Adrenal gland (tissue), 19 donors: ENCODE measurements at places on chromosomes 6 and 20. TPM values are rescaled to one million over a fixed set of nuclear protein-coding genes. Genes with fewer than 3 reads are reported as not detected.

GRCh38 chr20:7673841-7674240 lies 266.4 kb downstream of the HAO1 start:
- DNase-seq, result no peak
- H3K4me1 ChIP-seq, result no peaks in the 10 kb centered on the region
- no peaks in the 10 kb centered on the region for H3K36me3 ChIP-seq
- H3K4me3 ChIP-seq, result no peak overlapping the region

DNA sequence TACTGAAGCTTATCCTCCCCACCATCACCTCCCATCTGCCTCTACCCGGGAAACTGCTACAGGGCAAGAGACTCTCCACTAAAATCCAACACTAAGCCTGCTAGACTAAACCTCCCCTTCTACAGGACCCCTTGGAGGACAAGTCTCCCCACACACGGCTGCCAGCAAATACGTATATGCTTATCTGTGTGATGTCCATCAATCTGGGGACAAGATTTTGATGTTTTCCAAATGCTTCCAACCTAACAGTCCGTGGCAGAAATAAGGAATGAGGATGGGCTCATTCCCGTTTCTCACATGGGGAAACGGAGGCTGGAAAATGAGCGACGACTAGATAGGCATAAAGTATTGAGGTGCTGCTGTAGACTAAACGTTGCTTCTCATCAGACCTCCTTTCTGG lies 1.8 kb downstream of the KCNK5 start:
- H3K4me3 ChIP-seq, result no peak overlapping the region
- peaks cover 9% of the 10 kb centered on the region for H3K27me3 ChIP-seq
- no peaks in the 10 kb centered on the region for H3K36me3 ChIP-seq
- peaks cover 17% of the 10 kb centered on the region for H3K4me1 ChIP-seq
- no peak overlapping the region for H3K27ac ChIP-seq

- no peaks in the 10 kb centered on the region for H3K36me3 ChIP-seq
- H3K4me3 ChIP-seq, result no peak overlapping the region
Observed at GRCh38 chr20:38569747-38570525, 11.1 kb upstream of the ADIG start.

- H3K4me3 ChIP-seq, result no peak overlapping the region
- no peaks in the 10 kb centered on the region for H3K36me3 ChIP-seq
Observed at GRCh38 chr20:51531141-51531710, 11.3 kb downstream of the NFATC2 start.

- no peaks in the 10 kb centered on the region for H3K36me3 ChIP-seq
- no peaks in the 10 kb centered on the region for H3K4me1 ChIP-seq
- no peaks in the 10 kb centered on the region for H3K27me3 ChIP-seq
- H3K27ac ChIP-seq, result no peak overlapping the region
- H3K4me3 ChIP-seq, result no peak overlapping the region
Observed at GRCh38 chr6:2739335-2739734, 11.4 kb downstream of the MYLK4 start.

DNA sequence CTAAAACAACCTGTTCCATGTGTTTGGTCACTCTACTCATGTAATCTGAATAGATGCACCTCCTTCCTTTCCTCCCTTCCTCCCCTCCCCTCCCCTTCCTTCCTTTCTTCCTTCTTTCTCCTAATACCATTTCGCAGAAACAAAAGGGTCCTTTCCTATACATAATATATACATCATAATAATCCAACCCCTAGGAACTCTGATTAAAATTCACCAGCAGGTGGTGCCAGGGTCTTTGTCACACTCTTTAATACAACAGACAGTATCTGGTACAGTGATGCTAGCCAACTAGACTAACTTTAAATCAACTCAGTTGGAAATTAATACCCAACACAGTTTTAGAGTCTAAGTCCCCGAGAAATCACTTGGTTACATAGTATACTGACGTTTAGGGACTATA lies 181.2 kb upstream of the SHLD1 start:
- no peaks in the 10 kb centered on the region for H3K27me3 ChIP-seq
- no peaks in the 10 kb centered on the region for H3K36me3 ChIP-seq
- no peak overlapping the region for H3K27ac ChIP-seq
- no peak overlapping the region for H3K4me3 ChIP-seq
- DNase-seq, result no peak
- H3K4me1 ChIP-seq, result peaks cover 22% of the 10 kb centered on the region

- no peak for DNase-seq
- no peaks in the 10 kb centered on the region for H3K27me3 ChIP-seq
- no peaks in the 10 kb centered on the region for H3K4me1 ChIP-seq
- H3K27ac ChIP-seq, result no peak overlapping the region
- no peaks in the 10 kb centered on the region for H3K36me3 ChIP-seq
- no peak overlapping the region for H3K4me3 ChIP-seq
Observed at GRCh38 chr6:111700135-111700690, 94.5 kb upstream of the TRAF3IP2 start.

DNA sequence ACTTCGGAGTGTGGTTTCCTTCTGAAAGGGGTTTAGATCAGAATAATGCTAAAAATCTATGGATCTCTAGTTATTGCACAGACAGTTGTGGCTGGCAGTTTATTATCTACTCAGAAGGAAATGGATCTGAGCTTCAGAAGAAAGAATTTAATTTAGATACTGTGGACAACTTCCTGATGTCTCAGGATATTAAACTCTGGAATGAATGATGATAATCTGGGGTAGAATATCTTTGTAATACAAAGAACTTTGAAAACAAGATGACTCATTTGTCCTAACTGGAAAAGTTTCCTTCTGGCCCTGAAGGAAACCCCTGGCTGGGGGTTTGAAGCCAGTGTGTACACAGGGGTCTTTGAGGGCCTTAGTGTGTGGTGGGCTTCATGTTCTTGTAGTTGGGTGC lies 78.0 kb downstream of the EDN3 start:
- no peaks in the 10 kb centered on the region for H3K36me3 ChIP-seq
- H3K4me3 ChIP-seq, result no peak overlapping the region
- DNase-seq, result no peak
- H3K4me1 ChIP-seq, result no peaks in the 10 kb centered on the region
- H3K27me3 ChIP-seq, result no peaks in the 10 kb centered on the region

GRCh38 chr6:47485491-47486135 lies 8.0 kb downstream of the CD2AP start:
- H3K4me3 ChIP-seq, result no peak overlapping the region
- DNase-seq, result no peak
- peaks cover 10% of the 10 kb centered on the region for H3K4me1 ChIP-seq
- no peaks in the 10 kb centered on the region for H3K27me3 ChIP-seq
- no peak overlapping the region for H3K27ac ChIP-seq

- no peaks in the 10 kb centered on the region for H3K4me1 ChIP-seq
- DNase-seq, result no peak
- no peak overlapping the region for H3K27ac ChIP-seq
Observed at GRCh38 chr6:106138151-106138550, 52.0 kb downstream of the PRDM1 start.

- H3K4me1 ChIP-seq, result no peaks in the 10 kb centered on the region
- H3K27me3 ChIP-seq, result no peaks in the 10 kb centered on the region
- H3K36me3 ChIP-seq, result no peaks in the 10 kb centered on the region
- no peak for DNase-seq
- H3K4me3 ChIP-seq, result no peak overlapping the region
Observed at GRCh38 chr6:132412656-132413498, 11.6 kb upstream of the MOXD1 start.

DNA sequence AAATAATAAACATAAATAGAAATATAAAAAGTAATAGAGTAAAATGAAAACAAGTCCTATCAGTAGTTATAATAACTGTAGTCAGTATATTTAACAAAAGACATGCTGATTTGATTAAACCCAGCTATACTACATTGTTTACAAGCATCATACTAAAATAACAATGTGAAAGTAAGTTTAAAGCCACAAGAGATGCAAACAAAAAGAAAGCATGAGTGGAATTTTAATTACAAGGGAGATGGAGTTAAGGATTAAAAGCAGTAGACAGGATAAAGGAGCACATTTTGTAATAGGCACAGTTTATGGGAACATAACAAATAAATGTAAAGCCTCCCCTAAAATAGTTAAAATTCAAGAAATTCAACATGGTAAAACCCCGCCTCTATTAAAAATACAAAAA lies 41.5 kb downstream of the SENP6 start:
- no peaks in the 10 kb centered on the region for H3K27me3 ChIP-seq
- H3K4me1 ChIP-seq, result no peaks in the 10 kb centered on the region
- no peaks in the 10 kb centered on the region for H3K36me3 ChIP-seq
- no peak overlapping the region for H3K4me3 ChIP-seq

- H3K4me1 ChIP-seq, result no peaks in the 10 kb centered on the region
- no peak for DNase-seq
- H3K27me3 ChIP-seq, result peaks cover 8% of the 10 kb centered on the region
- H3K36me3 ChIP-seq, result no peaks in the 10 kb centered on the region
Observed at GRCh38 chr20:4299773-4300172, 284.4 kb upstream of the RNF24 start.

- no peaks in the 10 kb centered on the region for H3K4me1 ChIP-seq
- no peaks in the 10 kb centered on the region for H3K27me3 ChIP-seq
- no peak overlapping the region for H3K4me3 ChIP-seq
- no peak overlapping the region for H3K27ac ChIP-seq
- no peaks in the 10 kb centered on the region for H3K36me3 ChIP-seq
Observed at GRCh38 chr6:117512987-117513573, 30.6 kb downstream of the DCBLD1 start.

DNA sequence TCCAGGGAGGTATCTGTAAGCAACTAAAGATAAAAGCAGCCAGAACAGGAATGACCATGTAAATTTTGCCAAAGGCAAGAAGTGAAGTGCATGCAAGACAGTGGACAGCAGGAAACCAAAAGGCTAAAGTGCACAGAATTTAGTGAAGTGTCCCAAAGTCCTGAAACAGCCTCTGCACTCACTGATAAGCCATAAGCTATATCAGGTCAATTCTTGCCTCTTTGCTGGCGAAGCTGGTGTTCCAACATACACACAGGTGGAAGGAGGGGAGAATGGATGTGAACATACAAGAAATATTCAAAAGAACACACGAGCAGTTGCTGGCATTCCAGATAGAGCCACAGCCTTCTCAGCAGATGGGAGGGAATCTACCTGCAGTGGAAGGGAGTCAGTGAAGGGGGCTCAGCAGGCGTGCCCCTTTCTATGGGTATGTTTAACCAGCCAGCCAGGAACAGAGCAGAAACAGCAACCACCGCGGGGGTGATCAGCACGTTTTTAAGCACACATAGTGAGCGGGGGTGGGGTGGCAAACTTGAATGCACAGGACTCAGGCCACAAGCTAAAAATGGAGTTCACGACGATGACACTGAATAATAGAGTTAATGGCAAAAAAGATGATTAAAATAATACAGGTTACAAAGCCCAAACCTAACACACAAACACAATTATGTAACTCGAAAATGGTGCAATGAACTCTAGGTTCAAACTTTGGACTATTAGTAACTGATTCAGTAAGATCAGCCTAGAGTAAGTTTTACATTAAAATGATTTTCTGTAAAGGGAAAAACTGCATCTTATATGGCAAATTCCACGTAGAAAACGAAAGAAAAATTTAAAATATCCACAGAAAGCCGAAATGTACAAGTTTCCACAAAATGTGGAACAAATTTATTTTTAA lies 1.2 kb downstream of the ECI2 start:
- no peaks in the 10 kb centered on the region for H3K27me3 ChIP-seq
- DNase-seq, result peak; percentile 44
- H3K27ac ChIP-seq, result peak overlapping the region; percentile 37
- H3K4me3 ChIP-seq, result peak overlapping the region; percentile 52
- peaks cover 34% of the 10 kb centered on the region for H3K4me1 ChIP-seq

- no peaks in the 10 kb centered on the region for H3K36me3 ChIP-seq
- H3K4me1 ChIP-seq, result no peaks in the 10 kb centered on the region
- no peak overlapping the region for H3K4me3 ChIP-seq
- H3K27me3 ChIP-seq, result peaks cover 82% of the 10 kb centered on the region
- no peak for DNase-seq
- no peak overlapping the region for H3K27ac ChIP-seq
Observed at GRCh38 chr6:137487181-137487868, 6.9 kb downstream of the OLIG3 start.

DNA sequence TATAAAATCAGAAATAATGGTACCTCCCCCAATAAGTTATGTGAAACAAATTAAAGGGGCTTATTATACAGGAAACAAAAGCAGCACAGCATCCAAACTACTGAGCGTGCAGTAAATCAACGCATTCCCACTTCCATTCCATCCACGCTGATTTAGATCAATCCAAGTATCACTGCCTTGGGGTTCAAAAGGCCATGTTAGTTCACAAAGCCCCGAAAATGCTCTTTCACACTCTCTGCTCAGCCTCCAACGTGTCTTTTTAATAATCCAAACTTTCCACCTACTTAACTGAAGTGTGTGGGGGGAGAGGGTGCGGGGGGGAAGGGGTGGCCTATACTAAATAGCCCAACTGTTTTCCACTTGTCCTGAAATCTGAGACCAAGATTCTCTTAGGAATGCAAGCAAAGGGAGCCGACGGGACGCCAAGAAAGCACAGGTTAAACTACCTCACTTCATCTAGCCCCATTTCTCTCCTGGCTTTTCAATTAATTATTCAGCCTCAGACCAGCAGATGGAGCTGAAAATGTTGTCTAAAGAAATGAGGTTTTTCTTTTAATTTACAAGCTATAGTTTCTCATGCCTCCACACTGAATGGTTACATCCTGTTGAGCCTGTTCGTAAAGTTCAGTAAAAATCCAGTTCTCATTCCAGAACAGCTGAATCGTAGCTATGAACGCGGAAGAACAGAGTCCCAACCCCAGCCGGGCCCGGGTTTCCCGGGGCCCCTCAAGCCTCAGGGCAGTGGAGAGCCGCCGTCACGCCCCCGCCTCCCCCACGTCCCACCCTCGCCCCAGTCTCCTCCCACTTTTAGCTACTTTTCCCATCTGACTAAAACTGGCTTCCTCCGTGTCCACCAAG lies 1.0 kb upstream of the NXT1 start:
- no peaks in the 10 kb centered on the region for H3K36me3 ChIP-seq
- no peaks in the 10 kb centered on the region for H3K4me1 ChIP-seq
- no peaks in the 10 kb centered on the region for H3K27me3 ChIP-seq
- H3K27ac ChIP-seq, result peak overlapping the region; percentile 99

DNA sequence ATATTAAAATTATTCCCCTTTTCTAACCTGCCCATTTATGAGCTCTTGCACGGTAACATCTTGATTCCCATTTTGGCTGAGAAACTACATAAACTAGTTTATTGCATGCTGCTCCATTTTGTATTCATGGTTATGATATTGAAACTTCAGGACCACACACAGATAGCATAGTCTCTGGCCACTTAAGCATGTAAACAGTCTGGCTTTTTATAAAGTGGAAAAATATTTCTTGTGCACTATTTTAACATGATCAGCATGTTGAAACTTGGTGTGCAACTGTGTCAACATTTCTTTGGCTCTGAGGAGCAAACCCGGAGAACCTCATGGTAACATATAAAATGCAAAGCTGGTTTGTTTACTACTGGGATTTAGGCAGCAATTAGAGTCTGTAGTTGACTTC lies 70.7 kb downstream of the SLX4IP start:
- DNase-seq, result no peak
- H3K27me3 ChIP-seq, result no peaks in the 10 kb centered on the region
- H3K4me3 ChIP-seq, result no peak overlapping the region
- H3K27ac ChIP-seq, result no peak overlapping the region
- H3K4me1 ChIP-seq, result peaks cover 58% of the 10 kb centered on the region

The HLA-DRA gene
- 186 TPM for total RNA-seq

The POU5F1 gene
- 2.8 TPM for total RNA-seq

The SIRPB2 gene
- total RNA-seq, result 15.9 TPM

The FAM184A gene
- total RNA-seq, result 1.4 TPM

The NFATC2 gene
- 7.7 TPM for total RNA-seq

The LAMA2 gene
- total RNA-seq, result 38.8 TPM

The ANKRD6 gene
- 7.5 TPM for total RNA-seq

The CEP57L1 gene
- 20.0 TPM for total RNA-seq
